ENCODE measurements at places on chromosomes 5 and 9. TPM values are rescaled to one million over a fixed set of nuclear protein-coding genes. Genes with fewer than 3 reads are reported as not detected.

Gene PPIC
- not detected for total RNA-seq

Gene RIGI
- 13.2 TPM for total RNA-seq

Gene SLC25A48
- total RNA-seq = not detected

Gene FBP1
- total RNA-seq = not detected

Gene CKS2
- 319 TPM for total RNA-seq

Gene DRD1
- total RNA-seq = not detected

Gene IL9
- total RNA-seq = not detected

Gene ANKRA2
- 16.8 TPM for total RNA-seq

Gene PIK3R1
- 24.0 TPM for total RNA-seq

Gene RFX3
- total RNA-seq = 24.3 TPM

Gene STPG3
- total RNA-seq = 0.61 TPM

Gene LCNL1
- not detected for total RNA-seq

Measured in Karpas-422 (cell line).